Astrocyte of the spinal cord (primary cell): ENCODE measurements at places on chromosomes 16 and 17.

DNA sequence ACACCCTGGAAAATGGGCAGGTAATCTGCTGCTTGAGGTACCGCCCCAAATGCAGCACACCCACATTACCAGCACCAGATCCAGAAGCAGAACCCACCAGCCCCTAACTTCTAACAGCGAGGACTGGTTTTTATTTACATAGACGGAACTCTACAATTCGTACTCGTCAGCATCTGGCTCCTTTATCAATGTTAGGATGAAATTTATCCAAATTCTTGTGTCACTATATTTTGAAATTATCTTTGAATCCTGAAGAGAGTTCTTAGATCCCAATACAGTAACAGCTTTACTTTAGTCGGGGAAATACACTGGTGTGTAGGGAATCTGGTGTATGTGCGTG is 332 bp upstream of the ALG1 start:
- DNase-seq, result no peak

DNA sequence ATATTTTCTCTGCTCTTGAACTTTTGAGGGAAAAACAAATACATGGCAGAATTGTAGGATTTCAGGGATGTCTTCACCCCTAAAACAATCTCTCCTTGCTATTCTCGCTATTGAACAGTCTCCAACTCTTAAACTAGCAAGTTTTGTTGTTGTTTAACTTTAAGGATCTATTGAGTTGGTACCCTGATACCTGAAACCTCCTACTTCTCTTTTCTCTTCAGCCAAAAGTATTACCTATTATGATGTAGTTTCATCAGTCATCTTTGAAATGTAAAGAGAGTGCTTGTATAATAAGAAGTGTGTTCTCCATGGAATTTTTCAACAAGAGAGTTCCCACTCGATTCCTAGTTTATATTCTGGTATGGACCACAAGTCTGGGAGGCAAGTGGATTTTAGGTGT is 211.6 kb upstream of the TBX2 start:
- DNase-seq, result no peak

DNA sequence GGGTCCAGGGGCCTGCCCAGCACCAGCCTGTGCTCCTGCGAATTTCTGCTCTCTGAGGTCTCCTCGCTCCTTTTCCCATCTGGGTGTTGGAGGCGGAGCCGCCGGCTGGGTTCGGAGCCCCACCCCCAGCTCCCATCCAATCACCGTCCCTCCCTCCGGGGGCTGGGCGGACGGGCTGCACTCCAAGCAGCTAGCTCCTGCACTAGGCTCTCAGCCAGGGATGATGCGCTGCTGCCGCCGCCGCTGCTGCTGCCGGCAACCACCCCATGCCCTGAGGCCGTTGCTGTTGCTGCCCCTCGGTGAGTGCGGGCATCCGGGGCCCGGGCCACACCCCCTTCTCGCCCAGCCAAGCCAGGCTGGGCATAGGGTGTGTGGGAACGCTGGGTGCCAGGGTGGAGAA is at the start of gene NRN1L:
Gene NRN1L, plus strand, starts transcription at position 202 of the 400 bp plus-strand sequence. Its CDS starts 19 bp downstream, at position 221.
- peak; percentile 89 for DNase-seq

GRCh38 chr17:83100220-83100852 is 20.9 kb downstream of the METRNL start:
- no peak for DNase-seq

DNA sequence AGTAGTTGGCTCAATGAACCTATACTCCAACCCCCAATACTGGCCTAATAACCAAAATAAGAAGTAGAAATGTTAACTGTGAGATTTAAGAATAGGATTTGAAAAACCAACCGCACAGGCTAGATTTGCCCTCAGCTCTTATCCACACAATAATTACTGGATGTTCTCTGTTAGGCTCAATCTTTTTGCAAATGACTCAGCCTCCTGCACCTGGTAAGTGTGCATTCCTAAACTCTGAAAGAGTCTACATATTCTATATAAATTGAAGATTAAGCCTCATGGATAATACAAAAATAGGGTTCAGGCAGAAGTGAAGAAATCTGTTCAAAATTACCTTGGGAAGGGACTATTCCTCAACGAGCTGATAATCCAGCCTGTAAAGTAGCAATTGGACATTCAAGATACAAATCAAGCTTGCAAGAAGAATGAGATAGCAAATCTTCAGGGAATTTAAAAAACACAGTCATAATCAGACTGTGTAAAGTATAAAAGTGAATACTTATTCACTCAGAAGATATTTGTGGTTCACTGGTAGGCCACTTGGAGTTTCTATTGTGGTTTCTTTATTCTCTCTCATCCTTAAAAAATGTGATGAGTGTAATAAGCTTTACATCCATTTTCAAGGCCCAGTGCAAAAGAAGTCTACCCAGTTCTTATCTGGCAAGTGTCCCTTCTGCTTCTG is 931.9 kb upstream of the SOX9 start:
- DNase-seq, result peak; percentile 97

DNA sequence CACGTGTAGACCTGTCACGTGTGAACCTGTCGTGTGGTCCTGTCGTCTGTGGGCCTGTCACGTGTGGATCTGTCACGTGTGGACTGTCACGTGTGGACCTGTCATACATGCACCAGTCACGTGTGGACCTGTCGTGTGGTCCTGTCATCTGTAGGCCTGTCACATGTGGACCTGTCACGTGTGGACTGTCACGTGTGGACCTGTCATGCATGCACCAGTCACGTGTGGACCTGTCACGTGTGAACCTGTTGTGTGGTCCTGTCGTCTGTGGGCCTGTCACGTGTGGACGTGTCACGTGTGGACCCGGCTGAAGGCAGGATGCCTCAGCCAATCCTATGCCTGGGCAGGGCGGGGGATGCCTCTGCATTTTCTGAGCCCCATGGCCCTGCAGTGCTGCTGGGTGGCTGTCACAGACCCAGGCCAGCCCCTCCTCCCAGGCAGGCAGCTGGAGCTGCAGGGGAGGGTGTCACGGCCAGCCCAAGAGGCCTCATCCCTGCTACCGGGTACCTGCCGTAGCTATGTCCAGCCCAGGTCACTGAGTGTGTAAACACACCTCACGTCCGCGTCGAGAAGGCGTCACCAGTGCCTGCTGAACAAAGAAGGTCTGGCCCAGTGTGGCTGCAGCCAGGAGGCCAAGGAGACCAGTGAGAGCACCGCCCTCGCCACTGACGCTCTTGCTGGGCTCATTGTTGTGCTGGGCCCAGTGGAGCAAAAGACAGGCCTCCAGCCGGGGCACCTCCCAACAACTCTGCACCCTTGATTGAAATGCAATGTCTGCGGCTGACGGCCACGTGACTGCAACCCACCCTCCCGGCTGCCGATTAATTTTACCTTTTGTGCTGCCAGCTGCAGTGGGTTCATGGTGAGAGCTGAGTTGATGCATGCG is 18.6 kb upstream of the ACSF3 start:
- no peak for DNase-seq

DNA sequence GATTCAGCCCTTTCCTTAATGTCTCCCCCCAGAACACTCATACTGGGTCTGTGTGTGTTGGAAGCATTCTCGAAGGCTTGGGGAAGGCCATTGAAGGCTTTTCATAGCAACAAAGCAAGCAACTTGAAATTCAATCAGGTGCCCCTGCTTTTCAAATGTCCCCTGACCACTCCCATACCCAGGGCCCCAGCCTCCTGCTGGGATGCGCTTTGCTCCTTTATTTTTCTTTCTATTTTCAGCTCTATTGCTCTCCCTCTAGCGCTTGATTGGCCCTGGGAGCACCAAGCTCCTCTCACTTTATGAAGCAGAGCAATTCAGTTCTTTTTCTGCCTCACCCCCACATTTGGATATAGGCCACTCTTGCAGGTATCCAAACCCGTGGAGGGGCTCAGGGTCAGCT is 92.0 kb downstream of the WSCD1 start:
- DNase-seq, result no peak

DNA sequence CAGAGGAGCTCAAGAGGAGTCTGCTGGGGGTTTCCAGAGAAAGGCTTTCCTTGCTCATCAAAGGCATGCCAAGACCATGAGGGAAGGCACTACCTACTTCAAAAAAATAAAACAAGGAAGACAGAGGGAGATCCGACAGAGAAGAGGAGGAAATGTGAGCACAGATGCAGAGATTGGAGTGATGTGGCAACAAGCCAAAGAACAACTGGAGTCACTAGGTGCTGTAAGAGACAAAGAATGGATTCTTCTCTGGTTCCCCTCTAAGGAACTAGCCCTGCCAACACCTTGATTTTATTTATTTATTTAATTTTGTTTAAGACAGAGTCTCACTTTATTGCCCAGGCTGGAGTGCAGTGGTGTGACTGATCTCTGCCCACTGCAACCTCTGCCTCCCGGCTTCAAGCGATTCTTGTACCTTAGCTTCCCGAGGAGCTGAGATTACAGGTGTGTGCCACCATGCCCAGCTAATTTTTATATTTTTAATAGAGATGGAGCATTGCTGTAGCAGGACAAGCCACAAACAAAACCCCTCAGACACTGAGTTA is 13.8 kb upstream of the ACSF2 start:
- DNase-seq, result no peak

GRCh38 chr16:27945233-27945973 is 118.1 kb downstream of the GSG1L start:
- no peak for DNase-seq

GRCh38 chr17:6638046-6638908 is 2.2 kb downstream of the KIAA0753 start:
- no peak for DNase-seq

DNA sequence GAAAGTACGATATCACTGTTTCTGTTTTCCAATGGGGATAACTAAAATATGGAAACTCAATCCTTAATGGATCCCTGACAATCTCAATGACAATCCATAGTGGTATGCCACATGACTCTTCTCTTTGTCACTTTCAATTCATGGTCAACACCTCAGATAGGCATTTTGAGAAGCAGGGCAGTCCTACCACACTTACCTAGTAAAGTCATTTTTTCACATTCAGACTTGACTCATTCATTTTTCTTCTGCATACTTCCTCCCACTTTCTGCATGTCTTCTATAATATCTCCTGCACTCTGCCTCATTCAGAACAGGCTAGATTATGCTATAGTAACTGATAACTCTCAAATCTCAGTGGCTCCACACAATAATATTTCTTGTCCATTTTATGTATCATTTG is 117.5 kb downstream of the FTO start:
- peak; percentile 44 for DNase-seq

GRCh38 chr17:49130891-49131290 is 1.7 kb upstream of the B4GALNT2 start:
- DNase-seq, result no peak

GRCh38 chr16:49504626-49505025 is 131.0 kb downstream of the C16orf78 start:
- no peak for DNase-seq
